ENCODE measurements at places on chromosomes 2 and 18.

DNA sequence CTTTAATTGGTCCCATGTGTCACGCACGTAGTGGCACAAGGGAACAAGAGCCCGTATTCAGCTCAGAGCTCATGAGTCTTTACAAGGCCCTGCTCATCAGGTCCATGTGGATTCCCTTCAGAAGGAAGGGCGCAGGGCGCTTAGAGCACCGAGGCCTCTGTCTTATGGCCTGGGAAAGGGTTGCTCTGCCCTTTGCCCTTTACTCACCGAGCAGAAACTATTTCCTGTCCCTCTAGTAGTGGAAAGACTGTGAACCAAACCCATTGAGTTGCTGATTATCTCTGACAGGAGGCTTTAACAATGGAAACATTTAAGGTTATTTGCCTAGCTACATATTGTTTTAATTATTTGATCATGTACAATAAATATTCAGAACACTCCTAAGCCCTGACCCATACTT lies 102.0 kb upstream of the ACAA2 start:
- DNase-seq, result no peak

GRCh38 chr18:10739152-10739551 lies 213.3 kb downstream of the NAPG start:
- DNase-seq, result no peak

DNA sequence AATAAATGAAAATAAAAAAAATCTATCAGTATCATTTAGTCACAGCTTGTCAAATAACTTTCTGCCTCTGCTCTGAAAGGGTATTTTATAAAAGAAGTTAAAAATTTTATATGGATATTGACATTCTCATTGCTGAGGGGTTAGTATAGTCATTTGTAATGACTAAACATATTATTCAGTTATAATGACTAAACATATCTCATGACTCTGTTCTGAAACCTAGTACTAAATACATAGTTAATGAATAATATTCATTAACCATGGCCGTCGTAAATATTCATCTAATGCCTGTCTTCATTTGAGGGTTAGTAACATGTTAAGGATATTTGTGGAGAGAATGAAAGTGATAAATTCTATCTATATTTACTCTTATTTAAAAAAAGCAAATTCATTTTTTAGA lies 69.1 kb upstream of the MAP4K3 start:
- no peak for DNase-seq

DNA sequence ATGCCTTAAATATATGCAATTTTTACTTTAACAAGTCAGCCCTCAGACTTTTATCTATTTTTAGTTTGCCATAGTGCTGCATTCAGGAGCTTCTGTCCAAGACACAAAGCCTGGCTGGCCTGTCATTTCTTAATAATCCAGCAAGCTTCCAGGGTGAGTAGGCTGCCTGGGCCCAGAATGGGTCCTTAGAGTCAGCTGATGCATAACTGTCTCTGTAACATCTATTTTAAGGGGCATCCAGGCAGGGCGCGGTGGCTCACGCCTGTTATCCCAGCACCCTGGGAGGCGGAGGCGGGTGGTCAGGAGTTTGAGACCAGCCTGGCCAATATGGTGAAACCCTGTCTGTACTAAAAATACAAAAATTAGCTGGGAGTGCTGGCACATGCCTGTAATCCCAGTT lies 11.8 kb upstream of the GNLY start:
- no peak for DNase-seq

DNA sequence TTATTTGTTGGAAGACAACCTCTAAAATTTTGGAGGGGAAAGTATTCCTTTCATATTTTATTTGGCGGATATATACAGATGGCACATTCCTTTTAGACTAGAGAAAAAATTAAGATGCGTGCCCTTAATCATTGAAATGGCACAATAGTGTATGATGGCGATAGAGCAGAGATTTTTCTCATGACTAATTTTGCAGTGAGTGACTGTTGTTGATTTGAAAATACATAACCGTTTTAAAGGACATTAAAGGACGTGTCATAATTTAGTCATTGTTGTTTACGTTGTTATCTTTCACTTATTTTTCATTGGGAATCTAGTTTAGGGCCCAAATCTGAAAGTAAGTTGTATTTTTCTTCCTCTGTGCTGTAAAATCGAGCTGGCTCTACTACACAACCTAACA lies 61.7 kb downstream of the CERS6 start:
- no peak for DNase-seq

GRCh38 chr2:96320728-96321622 lies 4.1 kb upstream of the ITPRIPL1 start:
- no peak for DNase-seq

GRCh38 chr2:217289907-217290280 lies 430.0 kb upstream of the TNP1 start:
- no peak for DNase-seq

GRCh38 chr2:199118673-199119112 lies 339.0 kb downstream of the SATB2 start:
- DNase-seq, result no peak

GRCh38 chr2:144890828-144891227 lies 370.9 kb upstream of the ZEB2 start:
- no peak for DNase-seq

GRCh38 chr18:31596081-31596872 lies 4.6 kb downstream of the TTR start:
- no peak for DNase-seq

- no peak for DNase-seq
Measured at GRCh38 chr2:85523062-85523902, 15.7 kb upstream of the MAT2A start.

Measured in stimulated activated CD8-positive, alpha-beta memory T cell treated with anti-CD3 and anti-CD28 coated beads, Interleukin-4, amount 100 ng/mL, for 1 hour (primary cell).